ENCODE measurements at places on chromosomes 16 and 17.

DNA sequence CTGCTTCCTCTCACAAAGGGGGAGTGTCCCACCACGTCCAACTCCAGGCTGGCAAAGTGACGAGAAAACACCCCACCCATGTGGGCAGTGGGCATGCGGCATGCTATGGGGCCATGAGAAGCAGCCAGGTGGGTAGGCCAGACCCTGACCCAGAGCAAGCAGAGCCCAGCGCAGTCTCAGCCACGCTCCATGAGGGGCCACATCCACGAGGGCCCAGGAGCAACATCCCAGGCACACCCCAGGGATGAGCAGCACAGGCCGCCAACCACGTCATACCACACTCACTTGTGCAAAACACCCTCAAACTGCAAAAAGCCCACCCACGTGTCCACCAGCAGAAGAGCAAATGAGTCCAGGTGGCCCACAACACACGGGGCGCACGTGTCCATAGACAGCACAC is 117.0 kb downstream of the ZNF778 start:
- no peak for DNase-seq

DNA sequence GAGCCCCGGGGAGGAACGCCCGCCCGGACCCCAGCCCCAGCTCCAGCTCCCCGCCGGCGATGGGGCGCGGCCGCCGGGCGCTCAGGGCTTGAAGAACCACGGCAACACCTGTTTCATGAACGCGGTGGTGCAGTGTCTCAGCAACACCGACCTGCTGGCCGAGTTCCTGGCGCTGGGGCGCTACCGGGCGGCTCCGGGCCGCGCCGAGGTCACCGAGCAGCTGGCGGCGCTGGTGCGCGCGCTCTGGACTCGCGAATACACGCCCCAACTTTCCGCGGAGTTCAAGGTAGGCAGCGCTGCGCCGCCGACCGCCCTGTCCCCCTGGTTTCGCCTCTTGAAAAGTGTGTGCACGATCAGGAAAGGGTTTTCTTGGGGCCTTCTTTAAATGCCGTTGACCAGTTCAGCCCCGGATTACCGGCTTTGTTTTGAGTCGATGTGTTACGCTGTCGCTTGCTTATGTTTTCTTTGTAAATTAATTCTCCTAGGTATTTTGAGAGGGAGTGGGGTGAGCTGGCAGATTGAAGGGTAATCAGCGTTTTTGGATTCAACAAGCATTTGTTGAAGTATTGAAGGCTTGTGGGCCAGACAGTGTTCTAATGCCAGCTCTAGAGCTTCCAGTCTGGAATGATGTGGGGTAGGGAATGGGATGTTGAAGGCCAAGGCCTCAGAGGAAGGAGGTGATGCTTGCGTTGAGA is 681 bp downstream of the USP43 start:
- no peak for DNase-seq

DNA sequence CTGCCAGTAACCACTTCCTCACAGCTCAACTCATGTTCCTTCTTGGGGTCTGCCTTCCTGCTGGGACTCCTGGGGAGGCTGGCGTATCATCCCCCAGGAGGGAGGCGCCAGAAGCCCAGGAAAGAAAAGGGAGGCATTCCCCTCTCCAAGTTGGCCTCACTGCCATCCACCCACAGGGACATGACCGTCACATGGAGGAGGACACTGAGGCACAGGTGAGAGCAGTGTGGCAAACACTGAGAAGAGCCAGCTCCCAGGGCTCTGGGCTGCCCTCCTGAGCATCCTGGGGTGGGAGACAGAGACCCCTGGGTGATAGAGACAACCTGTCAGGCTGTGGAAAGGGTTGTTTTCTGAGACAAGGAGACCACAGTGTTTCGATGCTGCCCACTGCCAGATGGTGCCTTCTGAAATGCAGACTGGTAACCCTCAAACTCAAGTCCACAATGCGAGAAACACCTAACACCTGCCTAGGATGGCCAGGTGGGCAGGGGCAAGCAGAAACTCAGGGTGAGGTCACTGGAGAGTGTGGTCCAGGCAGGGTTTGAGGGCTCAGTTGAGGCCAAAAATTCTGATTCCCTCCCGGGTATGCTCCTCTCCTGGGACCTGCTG is 1722.1 kb downstream of the TP53TG3F start:
- no peak for DNase-seq

DNA sequence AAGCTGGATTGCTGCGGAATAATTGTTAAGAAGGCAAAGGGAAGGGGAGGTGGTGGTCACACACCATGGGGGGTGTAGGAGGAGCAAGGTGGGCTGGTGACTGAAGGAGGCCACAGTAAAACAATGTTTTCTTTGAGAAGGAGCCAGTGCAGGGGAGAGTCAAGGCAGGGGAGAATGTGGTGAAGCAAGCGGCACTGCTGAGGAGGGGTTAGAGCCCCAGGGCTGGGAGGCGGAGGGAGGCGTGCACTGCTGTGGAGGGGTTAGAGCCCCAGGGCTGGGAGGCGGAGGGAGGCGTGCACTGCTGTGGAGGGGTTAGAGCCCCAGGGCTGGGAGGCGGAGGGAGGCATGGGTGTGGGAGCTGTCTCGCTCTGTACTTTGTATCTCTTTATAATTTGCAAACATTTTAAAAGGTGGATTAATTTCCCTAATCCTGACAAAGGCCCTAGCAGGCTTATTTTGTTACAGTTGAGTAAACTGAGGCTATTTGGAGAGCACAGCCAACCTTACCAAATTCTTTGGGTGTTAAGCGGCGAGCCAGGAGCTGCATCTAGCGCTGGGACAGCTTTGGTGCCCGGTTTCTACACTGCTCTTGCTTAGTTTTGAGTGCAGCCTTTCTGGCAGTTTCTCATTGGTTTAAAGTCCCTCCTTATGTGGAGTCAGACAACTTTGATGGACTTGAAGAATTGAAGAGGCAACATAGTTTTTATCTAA is 20.9 kb downstream of the RPTOR start:
- no peak for DNase-seq

GRCh38 chr17:17146786-17147406 is 59.2 kb downstream of the PLD6 start:
- DNase-seq: no peak

GRCh38 chr17:13346996-13347762 is 254.6 kb downstream of the HS3ST3A1 start:
- DNase-seq: no peak

DNA sequence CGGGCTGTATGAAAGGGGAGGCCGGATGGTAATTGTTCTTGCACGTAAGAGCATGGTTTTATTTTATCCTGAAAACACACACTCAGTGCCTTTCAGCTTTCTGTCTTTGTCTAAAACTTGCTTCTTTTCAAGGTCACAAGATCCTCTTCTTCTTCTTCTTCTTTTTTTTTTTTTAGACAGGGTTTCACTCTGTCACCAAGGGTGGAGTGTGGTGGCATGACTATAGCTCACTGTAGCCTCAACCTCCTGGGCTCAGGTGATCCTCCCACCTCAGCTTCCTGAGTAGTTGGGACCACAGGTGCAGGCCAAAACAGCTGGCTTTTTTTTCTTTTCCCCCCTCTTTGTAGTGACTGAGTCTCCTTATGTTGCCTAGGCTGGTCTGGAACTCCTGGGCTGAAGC is 15.9 kb upstream of the ZNF629 start:
- no peak for DNase-seq

- DNase-seq: no peak
Observed at GRCh38 chr17:74814453-74814852, 38.3 kb upstream of the NAT9 start.
